Karpas-422 (cell line): ENCODE measurements at places on chromosomes 4 and X. TPM values are rescaled to one million over a fixed set of nuclear protein-coding genes. Genes with fewer than 3 reads are reported as not detected.

GRCh38 chr4:110411574-110412011, 64.4 kb upstream of the ENPEP start:
- no peak for DNase-seq

DNA sequence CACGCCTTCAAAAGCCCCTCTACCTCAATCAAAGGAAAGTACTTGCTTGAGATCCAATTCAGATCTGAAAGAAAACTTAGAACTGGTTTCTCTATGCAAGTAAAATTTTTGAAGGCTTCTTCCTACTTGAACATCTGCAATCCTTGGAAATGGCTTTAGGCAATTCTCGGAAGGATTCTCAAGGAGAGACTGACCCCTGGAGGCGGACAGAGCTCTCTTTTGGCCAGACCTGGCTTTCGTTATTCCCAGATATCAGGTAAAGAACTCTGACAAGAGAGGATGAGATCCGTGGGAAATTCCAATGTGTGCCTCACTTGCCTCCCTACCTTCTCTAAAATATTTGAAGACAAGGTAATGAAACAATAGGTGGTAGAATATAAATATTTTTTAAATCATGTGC, 670.3 kb upstream of the FAM241A start:
- no peak for DNase-seq

DNA sequence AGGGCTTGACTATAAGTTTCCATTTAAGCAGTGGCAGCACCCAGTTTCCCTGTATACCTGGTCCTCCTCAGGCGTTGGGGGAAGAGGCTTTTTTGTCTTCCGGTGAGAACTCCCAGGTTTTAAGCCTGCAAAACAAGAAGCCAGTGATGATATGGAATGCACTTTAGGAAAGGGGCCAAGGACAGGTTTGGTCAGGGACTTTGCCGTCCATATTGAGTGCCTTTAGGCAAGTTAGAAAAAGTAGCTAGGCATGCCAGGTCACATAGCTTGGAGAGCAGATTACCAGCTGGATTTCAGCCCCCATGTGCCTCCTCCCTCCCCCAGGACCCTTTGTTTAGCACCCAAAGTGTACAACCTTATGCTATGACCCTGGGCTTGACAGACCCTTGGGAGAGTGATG, 13.6 kb upstream of the TIMM8A start:
- no peak for DNase-seq

DNA sequence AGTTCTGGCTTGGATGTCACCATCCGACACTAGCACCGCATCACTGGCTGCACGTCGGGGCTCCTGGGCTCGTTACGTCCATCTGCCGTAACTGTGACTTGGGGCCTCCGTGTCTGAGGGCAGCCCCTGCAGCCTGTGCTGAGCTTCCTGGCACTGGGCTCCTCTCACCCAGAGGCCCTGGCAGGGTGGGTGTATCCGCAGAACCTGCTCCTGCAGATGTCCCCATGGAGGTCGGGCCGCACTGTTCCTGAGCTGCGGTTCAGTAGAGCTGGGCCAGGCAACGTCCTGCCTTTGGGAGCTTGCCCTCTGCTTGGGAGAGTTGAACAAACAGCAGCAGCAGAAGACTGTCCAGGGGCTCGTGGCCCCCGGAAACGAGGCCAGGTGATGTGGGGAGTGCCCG, 71.4 kb downstream of the RGS12 start:
- DNase-seq = no peak

Gene FIP1L1
- total RNA-seq = 89.0 and 95.0 TPM in 2 replicates

Gene DHRSX
- total RNA-seq = 14.0 and 14.5 TPM in 2 replicates
